Right forelimb (tissue), 1 donor: ENCODE measurements at places on chromosomes 4 and X.

DNA sequence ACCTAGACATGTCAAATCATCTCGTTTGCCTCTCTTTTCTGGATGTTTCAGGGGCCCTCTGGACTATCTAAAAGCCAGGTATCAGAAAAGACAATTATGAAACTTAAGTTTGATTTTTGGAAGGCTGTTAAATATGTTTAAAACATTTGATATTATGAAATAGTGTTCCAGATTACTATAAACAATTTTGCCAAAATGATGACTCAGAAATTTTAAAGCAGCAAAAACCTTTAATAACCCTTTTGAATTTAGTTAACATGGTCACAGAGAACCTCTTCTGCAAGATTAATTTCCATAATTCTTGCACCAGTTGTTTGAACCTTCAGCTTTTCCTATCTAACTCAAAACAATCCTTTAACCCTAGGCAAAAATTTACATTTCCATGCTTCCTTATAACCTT lies 18.8 kb upstream of the FAM47E start:
- no peak for DNase-seq

DNA sequence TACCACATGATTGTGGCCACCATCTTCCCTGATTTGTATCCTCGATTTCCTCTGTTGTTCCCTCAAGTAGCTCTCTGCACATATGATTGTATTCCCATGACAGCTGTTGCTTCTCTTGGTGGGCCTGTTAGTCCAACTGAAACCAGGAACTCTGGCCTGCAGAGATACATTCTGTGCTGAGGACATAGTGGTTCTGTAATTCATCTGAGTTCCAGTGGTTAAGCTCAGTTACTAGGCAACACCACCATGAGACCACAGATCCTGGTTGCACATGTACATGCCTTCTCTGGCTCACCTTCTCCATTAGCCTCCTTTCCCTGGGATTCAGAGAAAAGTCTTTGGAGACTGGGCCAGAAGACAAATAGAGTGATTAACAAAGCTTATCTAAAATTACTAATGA lies 172.1 kb upstream of the SLC7A11 start:
- DNase-seq, result no peak

DNA sequence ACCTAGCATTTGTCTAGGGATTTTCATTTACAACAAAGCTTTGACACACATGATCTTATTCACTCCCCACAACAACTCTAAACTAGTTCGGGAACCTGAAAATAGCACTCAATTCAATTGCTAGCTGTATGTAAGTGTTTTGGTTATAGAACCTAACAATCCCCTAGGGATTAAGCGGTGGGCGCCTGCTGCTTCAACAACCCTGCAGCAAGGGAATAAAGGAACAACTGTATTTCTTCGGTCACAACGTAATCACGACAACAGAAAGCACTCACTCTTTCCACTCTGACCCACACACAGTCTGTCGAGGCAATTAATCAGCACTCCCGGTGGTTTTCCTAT lies 674 bp upstream of the DIAPH2 start:
- DNase-seq, result peak; percentile 44

DNA sequence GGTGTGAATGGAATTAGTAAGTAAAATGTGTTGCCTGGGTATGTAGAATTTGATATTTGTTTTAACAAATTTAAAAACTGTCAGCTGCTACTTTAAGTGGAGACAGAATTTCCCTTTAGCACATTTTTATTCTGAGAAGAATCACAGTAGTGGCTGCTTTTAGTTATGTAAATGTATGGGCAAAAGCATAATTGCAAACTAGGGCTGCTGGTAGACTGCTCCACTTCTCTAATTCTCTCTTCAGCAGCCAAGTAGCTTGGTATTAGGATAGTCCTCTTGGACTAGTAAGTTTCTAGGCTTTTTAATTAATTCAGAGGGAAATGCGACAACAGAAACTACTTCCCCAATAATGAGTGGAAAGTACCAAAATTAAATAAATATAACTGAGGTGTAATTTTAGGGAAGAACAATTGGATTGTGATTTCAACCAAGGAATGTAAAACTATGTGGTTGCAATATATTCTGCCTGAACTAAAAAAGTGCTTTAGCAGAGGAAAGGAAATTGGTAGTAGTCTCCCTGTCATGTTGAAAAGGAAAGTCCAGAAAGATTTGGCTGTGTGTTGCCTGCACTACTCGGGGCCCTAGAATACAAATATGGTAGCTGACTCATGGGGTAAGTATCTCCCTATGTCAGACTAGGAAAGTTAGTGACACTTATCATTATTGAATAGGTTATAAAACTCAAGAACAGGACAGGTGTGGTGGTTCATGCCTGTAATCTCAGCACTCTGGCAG lies 9.2 kb upstream of the EIF4E start:
- no peak for DNase-seq

DNA sequence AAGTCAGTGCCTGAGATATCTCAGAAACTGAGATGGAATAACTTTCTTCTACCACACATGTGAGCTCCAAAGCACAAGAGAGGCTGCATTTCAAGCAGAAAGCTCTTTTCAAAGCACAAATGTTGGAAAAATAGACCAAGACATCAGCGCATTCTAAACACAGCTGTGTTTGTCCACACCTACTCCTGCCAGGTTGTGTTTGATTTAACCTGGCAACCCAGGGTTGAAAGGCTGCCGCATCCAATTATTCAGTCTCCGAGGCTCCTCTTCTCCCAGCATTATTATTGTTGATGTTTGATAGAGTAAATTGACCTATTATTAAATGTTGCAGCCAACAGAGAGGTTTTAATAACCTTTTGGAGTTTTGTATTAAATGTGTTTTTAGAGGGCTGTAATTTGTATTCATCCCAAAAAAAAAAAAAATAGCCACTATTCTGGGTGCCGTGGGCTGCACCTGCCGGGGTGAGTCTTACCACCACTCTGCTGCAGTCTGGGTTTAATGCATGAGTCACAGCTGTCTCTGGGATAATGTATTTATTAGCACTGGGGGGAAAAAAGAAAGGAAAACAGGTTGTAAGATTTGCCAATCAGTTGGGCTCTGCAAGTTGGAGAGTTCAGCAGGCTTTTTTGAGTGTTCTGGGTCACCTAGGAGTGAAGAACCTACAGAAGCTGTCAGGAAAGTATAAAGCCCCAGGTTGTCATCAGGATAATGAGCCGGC lies 105.2 kb upstream of the NOCT start:
- no peak for DNase-seq

DNA sequence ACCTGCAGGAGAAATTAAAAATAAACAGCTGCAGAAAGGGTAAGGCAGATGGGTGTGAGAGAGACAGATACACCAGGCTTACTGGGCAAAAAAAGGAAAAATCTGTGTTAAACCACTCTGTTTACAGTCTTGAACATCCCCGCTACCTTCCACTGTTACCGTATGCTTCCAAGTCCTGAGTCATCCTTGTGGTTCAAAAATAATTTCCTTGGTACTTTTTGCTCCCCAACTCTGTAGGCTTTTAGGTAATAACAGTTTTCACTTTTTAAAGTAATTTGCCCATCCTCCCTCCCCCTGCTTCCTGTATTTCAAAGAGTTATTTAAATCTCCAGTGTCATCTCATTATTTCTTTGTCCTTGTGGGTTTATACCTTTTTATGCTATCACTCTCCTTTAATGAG lies 210.1 kb upstream of the FAT4 start:
- no peak for DNase-seq

DNA sequence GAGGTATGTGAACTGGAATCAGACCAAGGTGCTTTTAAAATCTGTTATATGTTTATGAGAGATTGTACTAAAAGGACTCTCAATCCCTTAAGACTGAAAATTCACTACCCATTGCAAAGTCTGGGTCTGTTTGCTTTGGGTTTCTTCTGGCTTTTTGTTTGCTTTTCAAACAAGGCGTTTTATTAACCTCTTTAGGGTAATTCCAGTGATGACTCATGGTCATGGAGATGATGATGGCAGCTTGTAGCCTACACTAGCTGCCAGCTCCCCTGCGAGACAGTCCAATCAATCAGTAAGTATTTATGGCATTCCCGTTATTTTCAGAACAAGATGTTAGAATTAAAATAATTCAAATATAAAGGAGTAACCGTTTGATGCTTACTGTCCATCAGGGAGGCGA lies 643.8 kb upstream of the FTHL17 start:
- no peak for DNase-seq
